WTC11 (cell line): ENCODE measurements at places on chromosomes 5 and 9. TPM values are rescaled to one million over a fixed set of nuclear protein-coding genes. Genes with fewer than 3 reads are reported as not detected.

GRCh38 chr9:128393970-128394369 lies 22.8 kb downstream of the URM1 start:
- peaks cover 3% of the 10 kb centered on the region for H3K36me3 ChIP-seq
- peak overlapping the region; percentile 63 for H3K4me3 ChIP-seq
- DNase-seq: no peak
- H3K4me1 ChIP-seq: peaks cover 63% of the 10 kb centered on the region
- peaks cover 97% of the 10 kb centered on the region for H3K27me3 ChIP-seq

The CDKN2A gene
- 0.50 to 0.57 TPM (median 0.57 TPM) in 3 replicates for total RNA-seq

GRCh38 chr5:178445534-178445933 lies 144.7 kb downstream of the COL23A1 start:
- H3K4me1 ChIP-seq: peaks cover 14% of the 10 kb centered on the region
- no peak overlapping the region for H3K4me3 ChIP-seq
- no peaks in the 10 kb centered on the region for H3K27me3 ChIP-seq
- no peak overlapping the region for H3K27ac ChIP-seq
- no peaks in the 10 kb centered on the region for H3K36me3 ChIP-seq

The IFNA2 gene
- total RNA-seq: not detected in 3 replicates

The MAP1B gene
- 65.4 to 95.0 TPM (median 65.7 TPM) in 3 replicates for total RNA-seq

GRCh38 chr5:142979636-142980035 lies 209.5 kb downstream of the ARHGAP26 start:
- DNase-seq: peak; percentile 19
- no peak overlapping the region for H3K4me3 ChIP-seq
- no peak overlapping the region for H3K27ac ChIP-seq
- H3K4me1 ChIP-seq: peaks cover 39% of the 10 kb centered on the region

GRCh38 chr9:137505421-137506140 lies 44.6 kb downstream of the PNPLA7 start:
- H3K4me1 ChIP-seq: no peaks in the 10 kb centered on the region
- peaks cover 20% of the 10 kb centered on the region for H3K36me3 ChIP-seq
- H3K4me3 ChIP-seq: no peak overlapping the region
- peaks cover 13% of the 10 kb centered on the region for H3K27me3 ChIP-seq
- H3K27ac ChIP-seq: no peak overlapping the region
- DNase-seq: no peak

- H3K36me3 ChIP-seq: peaks cover 7% of the 10 kb centered on the region; the same call in 1 of the 2 replicates
- no peaks in the 10 kb centered on the region for H3K27me3 ChIP-seq
- H3K27ac ChIP-seq: no peak overlapping the region
- DNase-seq: no peak
- H3K4me1 ChIP-seq: peaks cover 5% of the 10 kb centered on the region; the same call in 1 of the 2 replicates
These were observed 79.5 kb downstream of the GLIS3 start for GRCh38 chr9:4220346-4220745.

DNA sequence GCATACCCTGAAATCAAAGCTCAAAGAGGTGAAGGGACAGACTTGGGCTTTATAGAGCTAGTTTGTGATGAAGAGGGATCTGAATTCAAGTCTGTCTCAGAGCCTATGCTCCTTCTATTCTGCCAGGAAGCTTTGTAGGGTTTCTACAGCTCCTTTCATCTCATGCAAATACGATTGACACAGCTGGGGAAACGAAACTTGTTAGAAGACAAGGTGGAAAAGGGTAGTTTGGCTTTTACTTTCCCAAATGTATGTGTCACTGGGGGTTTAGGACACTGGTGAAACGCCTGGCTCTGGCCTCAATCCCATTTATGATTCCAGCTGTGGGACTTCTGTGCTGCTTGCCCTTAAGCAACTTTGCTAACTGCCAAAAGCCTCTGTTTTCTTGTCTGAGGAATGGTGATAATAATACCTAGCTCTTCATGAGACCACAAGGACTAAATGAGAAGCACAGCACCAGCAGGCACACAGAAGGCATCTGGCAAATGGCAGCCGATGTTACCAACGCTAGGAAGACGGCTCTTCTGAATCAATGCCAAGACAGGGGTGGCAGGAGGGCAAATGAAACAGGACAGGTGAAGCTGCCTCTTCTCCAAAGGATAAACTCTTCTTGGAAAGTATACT lies 70.3 kb upstream of the EQTN start:
- peaks cover 85% of the 10 kb centered on the region for H3K4me1 ChIP-seq
- DNase-seq: no peak
- no peaks in the 10 kb centered on the region for H3K27me3 ChIP-seq
- H3K36me3 ChIP-seq: 0 out of 2 replicates have a peak, but pooled peaks cover 2% of the 10 kb centered on the region

- H3K27ac ChIP-seq: no peak overlapping the region
- H3K36me3 ChIP-seq: no peaks in the 10 kb centered on the region
- no peak overlapping the region for H3K4me3 ChIP-seq
These were observed 303.2 kb downstream of the ACTL7B start for GRCh38 chr9:108552459-108553040.

DNA sequence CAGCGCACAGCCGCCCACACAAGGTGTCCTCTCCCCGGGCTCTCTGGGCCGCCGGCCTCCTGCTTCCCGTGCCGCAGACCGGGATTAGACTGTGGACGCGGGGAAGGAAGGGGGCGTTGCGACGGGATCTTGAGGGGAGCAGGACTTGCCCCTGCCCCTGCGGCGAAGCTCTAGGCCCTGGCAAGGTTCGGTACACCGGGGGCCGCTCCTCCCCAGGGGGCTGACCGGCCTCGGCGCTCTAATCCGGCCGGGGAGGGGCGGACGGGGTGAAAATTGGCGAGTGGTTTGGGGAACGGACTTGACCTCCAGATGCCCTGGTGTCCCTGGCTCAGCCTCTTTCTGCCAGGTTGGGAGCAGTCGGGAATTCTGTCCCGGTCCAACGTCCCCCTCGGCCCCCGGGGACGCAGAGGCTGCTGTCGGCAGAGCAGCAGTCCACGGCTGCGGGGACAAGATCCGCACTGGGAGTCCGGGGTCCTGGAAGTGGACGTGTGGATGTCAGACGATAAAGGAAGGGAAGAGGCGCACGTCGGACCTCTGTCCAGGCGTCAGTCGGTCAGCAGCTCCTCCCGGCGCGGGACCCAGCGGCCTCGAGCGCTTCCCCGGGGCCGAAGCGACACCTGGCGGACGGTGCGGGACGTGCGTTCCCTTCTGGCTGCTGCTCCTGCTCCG lies 1.9 kb upstream of the CNTFR start:
- peaks cover 79% of the 10 kb centered on the region for H3K27me3 ChIP-seq
- no peaks in the 10 kb centered on the region for H3K36me3 ChIP-seq
- H3K27ac ChIP-seq: no peak overlapping the region
- DNase-seq: peak; percentile 93
- H3K4me3 ChIP-seq: peak overlapping the region; percentile 78

The C9 gene
- 0.07 to 0.25 TPM (median 0.21 TPM) in 3 replicates for total RNA-seq

DNA sequence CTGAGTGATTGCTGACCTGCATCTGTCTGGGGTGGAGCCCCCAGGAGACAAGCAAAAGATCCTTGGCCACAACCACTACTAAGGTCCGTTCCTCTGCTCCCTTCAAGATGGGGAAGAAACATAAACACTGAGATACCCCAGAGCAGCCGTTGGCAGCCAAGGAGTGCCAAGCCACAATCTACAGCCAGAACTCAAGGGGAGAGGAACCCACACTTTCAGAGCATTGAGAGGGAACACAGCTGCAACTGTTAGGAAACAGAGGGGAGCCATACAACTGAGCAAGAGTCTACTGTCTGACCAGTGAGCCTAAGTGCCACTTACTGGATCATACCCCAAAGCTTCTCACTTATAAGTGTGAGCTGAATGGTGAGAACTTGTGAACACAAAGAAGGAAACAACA lies 44.6 kb upstream of the ADRB2 start:
- DNase-seq: no peak
- H3K27ac ChIP-seq: no peak overlapping the region
- no peaks in the 10 kb centered on the region for H3K27me3 ChIP-seq
- no peaks in the 10 kb centered on the region for H3K36me3 ChIP-seq

GRCh38 chr9:130220352-130220751 lies 45.2 kb upstream of the HMCN2 start:
- H3K27ac ChIP-seq: peak overlapping the region; percentile 25; the same call in 1 of the 2 replicates
- H3K36me3 ChIP-seq: peaks cover 10% of the 10 kb centered on the region
- no peak overlapping the region for H3K4me3 ChIP-seq
- peaks cover 2% of the 10 kb centered on the region; the same call in 1 of the 2 replicates for H3K4me1 ChIP-seq

The NUTM2G gene
- total RNA-seq: 0.14 to 0.50 TPM (median 0.27 TPM) in 3 replicates

GRCh38 chr9:9820436-9820835 lies 792.4 kb downstream of the PTPRD start:
- H3K4me3 ChIP-seq: no peak overlapping the region
- no peak for DNase-seq
- no peak overlapping the region for H3K27ac ChIP-seq
- H3K27me3 ChIP-seq: no peaks in the 10 kb centered on the region
- no peaks in the 10 kb centered on the region for H3K36me3 ChIP-seq

The IL13 gene
- total RNA-seq: not detected in 3 replicates

GRCh38 chr9:123695386-123695785 lies 234.5 kb downstream of the DENND1A start:
- DNase-seq: no peak
- no peaks in the 10 kb centered on the region for H3K36me3 ChIP-seq
- H3K4me3 ChIP-seq: no peak overlapping the region
- peaks cover 13% of the 10 kb centered on the region for H3K4me1 ChIP-seq
- H3K27me3 ChIP-seq: no peaks in the 10 kb centered on the region

DNA sequence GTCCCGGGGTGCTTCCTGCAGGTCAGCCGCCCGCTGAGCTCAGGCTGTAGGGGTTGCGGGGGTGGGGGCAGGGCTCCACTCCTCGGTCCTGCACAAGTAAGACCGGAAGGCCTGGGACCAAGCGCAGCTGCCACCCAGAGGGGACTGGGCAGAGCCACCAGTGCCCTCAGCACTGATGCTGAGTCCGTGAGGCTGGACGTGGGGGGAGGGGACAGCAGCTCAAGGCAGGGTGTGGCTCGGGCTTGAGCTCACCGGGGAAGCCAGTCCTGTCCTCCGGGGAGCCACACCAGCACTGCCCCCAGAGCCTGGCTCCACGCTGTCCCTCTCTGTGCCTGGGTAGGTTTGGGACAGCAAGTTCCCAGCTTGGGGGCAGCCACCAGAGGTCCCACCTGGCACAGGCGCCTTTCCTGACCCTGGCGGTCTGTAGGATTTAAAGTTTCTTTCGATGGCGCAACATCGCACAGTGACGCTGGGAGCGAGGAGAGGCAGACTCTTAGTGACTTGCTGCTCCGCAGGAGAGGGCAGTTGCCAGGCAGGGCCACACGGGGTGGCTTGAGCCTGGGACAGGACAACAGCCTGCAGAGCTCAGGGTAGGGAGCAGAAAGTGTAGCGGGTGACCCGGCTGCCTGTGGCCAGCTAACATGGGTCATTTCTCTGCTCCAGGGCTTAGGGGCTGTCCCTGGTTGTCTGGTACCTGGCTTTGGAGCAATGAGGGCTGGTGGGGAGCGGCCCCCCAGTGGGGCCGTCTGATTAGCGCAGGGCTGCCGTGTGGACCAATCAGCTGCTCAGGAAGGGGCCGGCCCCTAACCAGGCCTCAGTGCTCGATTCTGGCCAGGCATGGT lies 5.7 kb downstream of the LCN1 start:
- H3K36me3 ChIP-seq: no peaks in the 10 kb centered on the region
- no peak overlapping the region for H3K4me3 ChIP-seq
- no peaks in the 10 kb centered on the region for H3K27me3 ChIP-seq
- peak; percentile 20 for DNase-seq

The GRIN1 gene
- 4.0 to 6.6 TPM (median 4.1 TPM) in 3 replicates for total RNA-seq

DNA sequence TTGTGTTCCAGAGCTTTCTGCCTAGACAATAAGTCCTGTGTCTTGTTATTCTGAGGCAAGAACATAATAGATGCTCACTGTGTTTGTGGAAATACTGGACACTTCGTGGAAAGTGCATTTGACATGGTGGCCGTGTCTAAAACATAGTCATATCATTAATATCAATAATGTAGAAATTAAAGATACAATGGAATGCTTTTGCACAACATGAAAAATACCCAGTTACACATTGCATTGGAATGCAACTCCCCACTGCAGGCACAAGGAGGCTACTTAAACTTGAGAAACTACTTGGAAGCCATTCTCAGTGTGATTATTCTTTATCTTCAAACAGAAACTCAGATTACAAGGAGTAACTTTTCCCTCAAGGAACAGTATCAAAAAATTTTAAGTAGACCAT lies 145.3 kb upstream of the ZNF462 start:
- DNase-seq: no peak
- peaks cover 17% of the 10 kb centered on the region for H3K4me1 ChIP-seq
- no peak overlapping the region for H3K27ac ChIP-seq
- H3K4me3 ChIP-seq: no peak overlapping the region
- peaks cover 2% of the 10 kb centered on the region; the same call in 1 of the 2 replicates for H3K36me3 ChIP-seq

The SEMA6A gene
- total RNA-seq: 336 to 406 TPM (median 357 TPM) in 3 replicates

DNA sequence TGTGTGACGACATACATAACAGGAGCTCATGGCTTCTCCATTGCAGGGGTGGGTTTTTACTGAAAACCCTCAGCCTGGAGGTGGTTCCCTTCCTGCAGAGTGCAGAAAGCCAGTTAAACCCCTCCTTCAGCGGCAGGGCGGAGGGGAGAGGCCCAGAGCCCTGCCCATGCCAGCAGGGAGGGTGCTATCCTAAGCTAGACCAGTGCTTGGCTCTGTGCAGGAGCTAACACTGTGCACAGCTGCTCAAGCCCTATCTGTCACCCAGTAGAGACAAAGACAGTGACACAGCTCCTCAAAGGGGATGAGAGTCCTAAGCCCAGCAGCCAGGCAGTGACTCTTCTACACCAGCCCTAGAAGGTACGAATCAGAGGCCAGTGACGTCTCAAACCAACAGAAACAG lies 70.0 kb upstream of the ZSWIM6 start:
- no peak overlapping the region for H3K4me3 ChIP-seq
- H3K27me3 ChIP-seq: no peaks in the 10 kb centered on the region; the same call in 1 of the 2 replicates
- no peak for DNase-seq
- H3K36me3 ChIP-seq: no peaks in the 10 kb centered on the region
- H3K4me1 ChIP-seq: peaks cover 8% of the 10 kb centered on the region

DNA sequence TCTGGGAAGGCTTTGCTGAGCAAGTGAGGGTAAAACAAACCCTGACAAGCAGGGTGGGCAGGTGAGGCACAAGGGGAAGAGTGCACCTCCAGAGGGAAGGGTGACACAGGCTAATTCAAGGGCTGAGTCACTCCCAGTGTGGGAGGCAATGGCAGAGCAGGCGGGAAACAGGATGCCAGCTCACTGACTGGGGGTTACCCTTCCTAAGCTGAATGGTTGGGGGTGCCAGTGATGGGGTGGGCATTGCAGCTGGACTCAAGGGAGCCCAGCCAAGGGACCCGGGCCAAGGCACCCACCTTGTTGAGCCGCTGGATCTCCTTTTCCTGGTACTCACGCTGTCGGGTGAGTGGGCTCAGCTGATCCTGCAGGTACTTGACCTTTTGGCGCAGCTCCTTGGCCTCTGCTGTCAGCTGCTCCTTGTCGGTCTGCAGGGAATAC lies 18.4 kb downstream of the GPX3 start:
- peaks cover 49% of the 10 kb centered on the region for H3K36me3 ChIP-seq
- no peak overlapping the region for H3K4me3 ChIP-seq
- peaks cover 4% of the 10 kb centered on the region; the same call in 1 of the 2 replicates for H3K4me1 ChIP-seq
- no peak overlapping the region for H3K27ac ChIP-seq
- no peaks in the 10 kb centered on the region for H3K27me3 ChIP-seq
